ENCODE measurements at places on chromosomes 6 and 20.

DNA sequence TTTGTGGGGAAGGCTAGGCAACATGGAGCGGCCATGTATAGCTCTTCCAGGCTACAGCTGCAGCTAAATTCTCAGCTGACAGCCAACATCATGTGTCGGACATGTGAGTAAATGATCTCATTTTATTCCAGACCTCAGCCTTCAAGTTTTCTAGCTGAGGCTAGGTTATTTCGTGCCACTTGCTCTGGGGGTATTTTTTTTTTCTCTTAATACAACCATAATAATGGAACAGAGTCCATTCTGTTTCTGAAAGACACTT is 573.5 kb downstream of the CD109 start:
- no peak for DNase-seq

DNA sequence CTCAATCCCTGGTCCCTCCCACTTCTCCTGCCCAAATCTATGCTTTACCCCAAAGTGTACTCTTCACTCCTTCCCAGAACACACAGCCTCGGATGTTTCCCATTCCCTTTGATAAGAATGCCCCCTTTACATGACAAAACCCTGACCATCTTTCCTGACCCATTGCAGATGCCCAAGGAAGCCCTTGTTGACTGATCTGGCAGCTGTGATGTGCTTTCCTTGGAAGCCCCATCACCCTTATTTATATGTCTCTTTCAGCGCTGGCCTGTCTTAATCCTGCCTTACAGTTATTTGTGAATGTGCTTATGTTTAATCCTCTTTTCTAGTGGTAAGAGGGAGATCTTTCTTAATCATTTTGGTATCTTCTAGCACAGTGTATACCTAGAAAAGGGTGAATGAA is 523.1 kb downstream of the CD83 start:
- DNase-seq, result no peak

DNA sequence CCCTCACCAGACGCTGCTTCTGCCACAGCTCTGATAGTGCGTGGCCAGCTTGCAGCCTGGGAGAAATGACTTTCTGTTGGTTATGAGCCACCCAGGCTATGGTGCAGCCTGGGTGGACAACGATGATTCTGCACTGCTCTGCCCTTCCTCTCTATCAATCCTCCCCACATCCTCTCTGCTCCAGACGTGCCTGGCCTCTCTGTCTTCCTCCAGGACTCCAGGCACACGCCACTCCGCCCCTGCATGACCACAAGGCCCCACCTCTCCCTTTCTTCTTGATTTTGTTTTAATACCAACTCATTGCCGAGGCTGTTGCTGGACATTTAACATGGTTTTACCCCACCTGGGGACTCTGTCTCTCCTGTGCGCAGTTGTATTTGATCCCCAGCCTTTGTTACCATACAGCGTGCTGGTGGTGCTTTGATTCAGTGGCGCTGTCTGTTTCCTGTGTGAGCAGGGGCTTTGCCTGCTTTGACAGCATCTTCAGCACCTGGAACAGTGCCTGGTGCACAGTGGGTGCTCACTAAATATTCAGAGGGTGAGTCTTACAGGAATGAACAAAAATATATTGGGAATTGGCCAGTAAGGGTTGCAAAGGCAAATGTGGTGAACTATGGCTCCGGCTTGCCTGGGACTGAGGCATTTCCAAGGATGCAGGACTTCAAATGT is 280.9 kb downstream of the CDH26 start:
- DNase-seq, result no peak

GRCh38 chr6:89146718-89147700 is 1.2 kb downstream of the PM20D2 start:
- DNase-seq, result peak; percentile 41

DNA sequence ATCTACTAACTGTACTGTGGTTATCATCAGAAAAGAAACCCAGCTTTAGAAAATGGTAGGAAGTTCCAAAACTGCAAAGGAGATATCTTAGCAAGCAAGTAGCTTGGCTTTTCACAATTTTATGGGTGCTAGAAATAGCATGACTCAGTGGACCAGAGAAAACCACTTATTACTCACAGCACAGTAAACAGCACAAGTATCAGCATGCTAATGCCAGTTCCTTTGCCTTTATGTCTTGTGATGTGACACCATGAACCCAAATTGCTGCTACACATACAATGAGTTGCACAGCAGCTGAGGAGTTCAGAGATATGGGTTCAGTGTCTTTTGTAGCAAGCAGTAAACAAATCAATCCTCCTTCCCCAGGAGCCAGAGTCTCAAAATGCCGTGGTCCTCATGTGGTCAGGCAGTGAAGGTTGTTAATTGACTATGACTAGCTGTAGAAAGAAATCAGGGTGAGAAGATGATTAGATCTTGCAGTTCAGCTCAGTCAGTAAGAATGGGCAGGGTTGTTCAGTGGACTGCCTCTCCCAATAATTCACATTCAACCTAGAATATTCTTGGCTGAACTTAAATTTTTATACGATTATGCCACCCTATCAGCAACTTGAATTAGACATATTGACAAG is 73.3 kb downstream of the OPRM1 start:
- DNase-seq, result no peak

- DNase-seq, result peak; percentile 49
These were observed at the start of gene SNX14 for GRCh38 chr6:85593438-85594196. TSS of gene SNX14 (minus strand) at chr6:85593858. CDS start at chr6:85593718, 140 bp downstream.

GRCh38 chr20:47466704-47467459 is 34.8 kb upstream of the NCOA3 start:
- no peak for DNase-seq

- DNase-seq, result peak; percentile 20
These were observed at the start of gene ZNF334 for GRCh38 chr20:46512943-46513844. TSS of gene ZNF334 (minus strand) at chr20:46513559. CDS start at chr20:46512102, 1,457 bp downstream.

DNA sequence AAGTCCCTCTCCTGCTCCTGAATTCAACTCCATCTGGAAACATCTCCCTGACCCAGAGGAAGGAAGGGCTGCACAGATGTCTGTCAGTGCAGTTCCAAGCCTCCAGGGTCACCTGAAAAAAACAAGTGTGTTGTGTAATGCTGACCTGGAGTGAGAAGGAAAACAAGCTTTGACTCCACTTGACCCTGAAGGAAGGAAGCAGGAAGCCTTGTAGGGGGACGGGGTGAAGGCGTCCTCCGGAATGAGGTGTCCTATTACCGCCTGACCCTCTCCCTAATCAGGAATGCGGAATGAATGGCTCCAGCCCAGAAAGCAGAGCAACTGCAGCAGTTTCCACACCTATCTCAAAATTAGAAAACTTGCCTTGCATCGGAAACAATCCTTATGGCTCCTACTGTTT is 13.9 kb upstream of the ADGRF5 start:
- no peak for DNase-seq

DNA sequence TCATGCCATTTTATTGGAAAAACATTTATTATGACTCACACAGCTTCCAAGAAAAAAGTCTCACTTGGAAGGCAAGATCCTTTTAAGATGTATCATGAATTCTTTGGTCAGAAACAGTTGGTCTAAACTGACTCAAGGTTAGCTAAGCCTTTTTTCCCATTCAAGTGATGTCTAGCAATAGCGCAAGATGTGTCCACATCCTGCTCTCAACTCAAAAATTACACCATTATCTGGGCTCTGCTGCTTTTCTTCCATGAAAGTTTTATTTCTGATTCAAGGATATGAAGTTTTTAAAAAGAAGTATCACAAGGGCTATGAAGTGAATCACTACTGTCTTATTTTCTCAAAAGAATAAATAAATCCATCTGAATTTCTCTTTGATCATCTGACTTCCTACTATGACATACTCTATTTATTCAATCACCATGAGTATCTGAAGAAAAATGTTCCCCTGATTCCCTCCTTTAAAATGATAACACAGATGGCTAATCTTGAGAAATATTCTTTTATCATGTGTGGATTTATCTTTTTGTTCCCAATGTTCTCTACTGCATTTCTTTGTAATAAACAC is 139.2 kb downstream of the AHI1 start:
- no peak for DNase-seq

DNA sequence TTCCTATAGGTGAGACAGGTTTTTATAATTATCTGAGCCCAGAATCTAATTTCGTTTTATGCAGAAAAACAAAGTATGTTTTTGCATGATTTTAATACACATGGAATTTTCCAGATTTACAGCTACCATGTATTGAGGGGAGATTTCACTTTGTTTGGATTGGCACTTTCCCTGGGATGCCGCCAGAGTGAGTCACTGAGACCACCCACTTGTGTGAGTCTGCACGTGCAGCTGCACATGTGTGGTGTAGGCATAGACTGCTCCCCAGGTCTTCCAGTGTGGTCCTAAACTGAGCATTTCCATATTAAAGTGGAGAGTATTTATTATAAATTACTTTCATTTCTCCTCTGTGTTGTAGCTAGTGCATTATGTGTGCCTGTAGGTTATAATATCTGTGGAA is 186.8 kb downstream of the UBE3D start:
- no peak for DNase-seq

GRCh38 chr6:10964684-10965083 is 77.8 kb downstream of the SYCP2L start:
- no peak for DNase-seq

GRCh38 chr6:151180330-151181048 is 59.3 kb upstream of the AKAP12 start:
- DNase-seq, result no peak

DNA sequence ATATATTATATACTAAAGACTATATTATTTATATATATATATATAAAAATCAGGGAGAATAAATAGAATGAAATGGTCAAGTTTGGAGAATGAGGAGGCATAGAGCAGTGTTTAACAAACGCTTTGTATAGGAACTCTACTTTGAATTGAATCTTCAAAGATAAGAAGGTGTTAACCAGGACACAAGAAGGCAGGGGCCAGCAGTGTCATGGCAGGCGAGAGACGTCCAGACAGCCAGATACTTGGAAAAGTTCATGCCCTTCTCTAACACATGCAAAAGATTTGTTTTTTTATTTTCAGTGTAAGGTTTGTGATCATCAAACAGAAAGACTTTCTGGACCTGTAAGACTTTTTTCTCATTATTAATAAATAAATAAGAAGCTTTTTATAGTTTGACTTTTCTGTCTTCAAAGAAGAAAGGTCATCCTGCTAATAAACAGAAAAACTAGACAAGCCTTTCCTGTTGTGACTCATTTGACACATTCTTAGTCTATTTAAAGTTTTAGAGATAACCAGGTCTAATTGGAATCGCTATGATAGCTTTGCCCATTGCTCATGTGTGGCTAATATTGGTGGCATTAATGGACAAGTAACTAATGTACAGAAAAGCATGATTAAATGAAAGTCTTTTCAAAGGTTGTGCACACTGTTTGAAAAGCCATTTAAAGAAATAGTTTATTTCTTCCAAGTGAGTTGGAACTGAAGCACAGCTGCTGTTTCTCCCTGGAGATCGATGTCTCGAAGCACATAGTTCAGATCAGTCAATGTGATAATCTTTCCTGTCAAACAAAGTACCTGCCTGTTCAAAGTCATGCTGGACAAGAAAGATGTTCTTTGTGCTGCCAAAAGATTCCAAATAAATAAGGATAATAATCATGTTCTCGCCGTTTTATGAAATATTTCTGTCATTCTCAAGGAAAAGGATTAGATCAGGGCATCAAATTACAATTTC is 420.4 kb upstream of the OPRM1 start:
- no peak for DNase-seq

DNA sequence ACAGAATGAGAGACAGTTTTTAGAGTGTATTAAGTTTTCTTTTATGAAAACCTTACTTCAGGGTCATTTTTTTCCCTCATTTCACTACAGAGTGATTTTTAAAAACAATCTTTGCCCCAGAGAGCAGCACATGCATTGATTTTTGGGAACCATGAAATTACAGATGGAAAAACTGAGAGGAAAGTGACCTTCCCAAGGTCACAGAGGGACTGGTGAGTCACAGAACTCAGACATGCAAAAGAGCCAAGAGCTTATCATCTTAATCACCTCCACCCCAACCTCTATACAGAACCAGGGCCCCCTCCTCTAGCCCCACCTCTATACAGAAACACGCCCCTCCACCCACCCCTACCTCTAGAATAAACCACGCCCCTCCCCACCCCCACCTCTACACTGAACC is 10.7 kb downstream of the PXMP4 start:
- DNase-seq, result no peak

DNA sequence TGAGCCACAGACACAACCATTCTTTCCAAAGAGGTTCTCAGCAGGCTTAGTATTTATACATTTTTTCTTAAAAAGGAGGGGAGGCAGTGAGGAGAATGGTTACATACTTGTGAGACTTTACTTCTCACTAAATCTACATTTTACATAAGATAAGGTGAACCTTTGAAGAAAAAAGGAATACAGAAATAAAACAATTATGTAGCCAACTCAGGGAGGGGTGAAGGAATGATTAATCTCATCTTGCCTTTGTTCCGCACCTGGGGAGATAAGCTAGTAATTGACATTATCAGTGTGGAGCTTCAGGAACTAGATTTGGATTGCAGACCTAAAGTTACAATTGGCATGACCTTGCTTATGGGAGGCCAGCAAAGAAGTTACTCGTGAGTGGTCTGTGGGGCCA is 221.8 kb upstream of the GGTLC1 start:
- no peak for DNase-seq

DNA sequence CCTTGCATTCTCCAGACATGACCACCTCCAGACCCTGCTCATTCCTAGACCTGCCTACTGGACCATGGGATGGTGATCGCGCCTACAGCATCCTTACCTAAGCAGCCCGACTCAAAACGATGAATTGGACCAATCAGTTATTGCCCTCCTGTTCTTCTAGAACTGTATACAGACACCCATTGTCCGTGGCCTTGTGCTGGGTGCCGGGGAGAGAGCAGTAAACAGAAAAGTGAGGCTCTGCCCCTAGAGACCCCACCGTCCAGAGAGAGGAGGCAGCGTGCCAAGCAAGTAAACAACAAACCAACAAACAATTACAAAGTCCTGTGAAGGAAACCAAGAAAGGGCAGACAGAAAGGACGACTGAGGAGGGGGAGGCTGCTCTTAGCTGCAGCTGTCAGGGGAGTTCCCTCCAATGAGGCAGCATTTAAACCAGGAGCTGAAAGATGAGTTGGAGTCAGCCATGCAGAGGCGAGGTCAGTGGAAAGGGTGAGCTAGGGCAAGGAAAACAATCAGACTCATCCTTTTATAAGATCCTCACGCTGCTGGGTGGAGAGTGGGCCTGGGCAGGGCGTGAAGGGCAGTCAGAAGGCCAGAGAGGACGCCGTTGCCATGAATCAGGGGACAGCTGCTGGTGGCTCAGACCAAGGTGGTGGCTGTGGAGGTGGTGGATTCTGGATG is 37.6 kb upstream of the BLCAP start:
- no peak for DNase-seq

- no peak for DNase-seq
These were observed 930.6 kb downstream of the KIF16B start for GRCh38 chr20:15642676-15643075.

- no peak for DNase-seq
These were observed 1.7 kb downstream of the SDCBP2 start for GRCh38 chr20:1327241-1327653.

GRCh38 chr6:96651816-96652215 is 88.9 kb downstream of the FHL5 start:
- no peak for DNase-seq

DNA sequence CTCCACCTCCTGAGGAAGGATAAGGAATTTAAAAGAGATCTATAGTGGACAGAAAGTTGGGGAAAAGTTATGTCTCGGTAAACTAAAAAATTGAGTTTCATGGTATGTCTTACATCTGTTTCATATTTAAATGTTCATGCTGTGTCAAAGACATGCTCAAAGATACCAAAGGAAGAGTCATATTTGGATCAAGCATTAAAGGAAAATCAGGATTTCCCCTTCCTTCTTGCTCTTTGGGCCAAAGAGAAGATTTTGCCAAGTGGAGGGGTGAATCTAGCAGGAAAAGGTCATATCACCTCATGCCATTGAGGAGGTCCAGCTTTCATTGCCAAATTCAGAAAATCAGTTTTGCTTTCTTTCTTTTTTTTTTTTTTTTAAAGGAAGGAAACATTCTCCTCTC is 192.4 kb downstream of the OGFRL1 start:
- DNase-seq, result no peak
